Naive thymus-derived CD8-positive, alpha-beta T cell (primary cell): ENCODE measurements at places on chromosomes 4 and X.

DNA sequence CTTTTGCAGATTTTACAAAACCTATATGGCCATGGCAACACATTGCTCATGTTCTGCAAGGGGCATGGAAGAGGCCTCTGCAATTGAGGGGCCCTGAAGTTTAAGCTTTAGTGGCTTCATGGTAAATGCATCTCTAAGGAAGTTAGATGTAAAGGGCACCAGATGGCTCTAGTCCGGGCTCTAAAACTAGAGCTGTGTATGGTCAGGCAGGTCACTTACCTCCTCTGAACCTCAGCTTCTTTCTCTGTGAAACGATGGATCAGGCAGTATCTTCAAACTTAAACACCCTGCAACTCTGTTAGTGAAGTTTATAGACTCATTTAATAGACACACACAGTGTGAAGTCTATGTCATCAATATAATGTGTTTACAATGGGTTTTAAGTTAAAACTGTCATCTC, 10.0 kb downstream of the MAGEB17 start:
- DNase-seq: no peak

GRCh38 chr4:176357359-176358082, 37.8 kb downstream of the SPCS3 start:
- no peak for DNase-seq

DNA sequence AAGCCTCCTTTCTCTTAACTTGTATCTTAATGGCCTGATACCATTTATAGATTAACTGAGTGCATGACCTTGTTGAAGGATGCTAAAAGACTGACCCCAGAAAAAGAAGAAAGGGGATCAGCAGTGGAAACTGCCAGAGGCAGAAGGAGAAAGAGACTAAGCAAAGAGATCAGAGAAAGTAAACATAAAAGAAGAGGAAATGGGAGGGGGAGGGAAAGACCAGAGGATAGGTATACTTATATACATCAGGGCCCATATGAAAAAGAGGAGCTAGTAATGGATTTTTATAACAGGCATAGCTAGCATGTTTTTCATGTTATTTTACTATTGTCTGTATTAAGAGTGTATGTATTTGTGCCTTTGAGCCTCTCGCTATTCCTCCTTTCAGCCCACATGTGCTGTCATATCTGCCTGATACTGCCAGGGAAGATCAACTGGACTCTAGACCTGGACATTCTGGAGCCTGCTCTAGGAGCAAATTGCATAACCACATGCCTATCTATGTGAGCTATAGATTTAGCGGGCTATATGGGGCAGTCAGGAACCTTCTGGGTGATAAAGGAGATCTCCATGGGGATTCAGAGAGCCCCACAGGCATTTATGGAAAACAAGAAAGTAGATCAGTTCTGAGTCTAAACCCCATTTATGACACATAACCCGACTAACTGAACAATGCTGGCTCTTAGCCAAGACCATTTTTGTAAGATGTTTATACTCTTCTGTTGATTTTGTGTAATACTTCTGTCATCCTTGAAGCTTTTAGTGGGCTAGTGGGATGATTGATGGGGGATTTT, 13.4 kb upstream of the SNX12 start:
- DNase-seq: no peak

- DNase-seq: no peak
Measured at GRCh38 chr4:138182838-138183426, 59.2 kb downstream of the SLC7A11 start.

GRCh38 chrX:132044953-132045352, 21.9 kb downstream of the STK26 start:
- no peak for DNase-seq

DNA sequence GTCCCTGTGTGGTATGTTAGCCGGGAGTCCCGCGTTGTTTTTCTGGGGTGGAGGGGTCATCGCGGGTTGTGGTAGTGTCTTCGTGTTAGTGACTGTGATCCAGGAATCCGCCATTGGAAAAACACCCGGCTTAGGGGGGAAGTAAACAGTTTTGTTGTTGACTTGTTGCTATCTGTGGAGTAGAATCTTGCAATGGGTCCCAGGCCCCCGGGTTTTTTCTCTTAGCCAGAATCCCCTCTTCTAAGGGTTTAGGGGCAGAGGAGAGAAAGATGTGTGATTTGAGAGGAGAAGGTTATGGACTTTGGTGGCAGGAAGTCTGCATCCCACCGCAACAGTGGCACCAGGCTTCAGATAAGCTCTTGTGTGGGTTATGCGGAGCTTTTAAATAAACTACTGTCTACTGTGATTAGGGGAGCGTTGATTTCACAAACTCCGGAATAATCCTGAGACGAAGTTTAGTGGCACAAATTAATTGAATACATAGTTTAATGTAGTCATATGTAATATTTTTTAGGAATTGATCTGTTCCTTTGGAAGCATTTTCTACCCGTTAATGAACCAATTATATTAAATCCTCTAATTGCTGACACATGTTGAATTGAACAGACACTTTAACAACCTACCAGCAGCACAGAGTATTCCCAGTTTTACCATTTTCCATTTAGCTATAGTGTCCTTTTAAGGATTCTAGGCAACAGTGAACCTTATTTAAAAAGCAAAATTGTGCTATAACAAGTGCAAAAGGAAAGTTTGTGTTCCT, 1.4 kb downstream of the DDX3X start:
- no peak for DNase-seq

- no peak for DNase-seq
Measured at GRCh38 chr4:125732632-125733031, 417.9 kb downstream of the FAT4 start.

DNA sequence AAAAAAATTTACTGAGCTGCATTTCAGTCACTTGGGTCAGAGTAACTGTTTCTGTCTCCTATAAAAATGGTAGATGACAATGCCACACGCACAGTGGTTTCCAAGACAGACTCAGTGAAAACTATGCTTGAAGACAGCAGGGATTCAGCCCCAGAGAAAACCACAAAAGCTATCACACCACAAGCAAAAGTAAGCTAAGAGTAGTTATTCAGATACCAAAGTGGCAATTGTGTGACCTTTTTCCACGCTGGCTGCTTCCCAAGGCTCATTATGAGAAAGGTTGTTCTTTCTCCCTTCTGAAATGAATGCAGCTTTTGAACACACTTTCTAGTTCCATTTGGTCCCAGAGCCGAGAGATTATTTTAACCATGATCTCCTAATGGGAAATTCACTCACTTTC, 46.4 kb upstream of the GPM6B start:
- DNase-seq: no peak
